ENCODE measurements at places on chromosomes 2 and 18.

GRCh38 chr2:72139471-72139873, 8.2 kb downstream of the CYP26B1 start:
- DNase-seq = no peak

DNA sequence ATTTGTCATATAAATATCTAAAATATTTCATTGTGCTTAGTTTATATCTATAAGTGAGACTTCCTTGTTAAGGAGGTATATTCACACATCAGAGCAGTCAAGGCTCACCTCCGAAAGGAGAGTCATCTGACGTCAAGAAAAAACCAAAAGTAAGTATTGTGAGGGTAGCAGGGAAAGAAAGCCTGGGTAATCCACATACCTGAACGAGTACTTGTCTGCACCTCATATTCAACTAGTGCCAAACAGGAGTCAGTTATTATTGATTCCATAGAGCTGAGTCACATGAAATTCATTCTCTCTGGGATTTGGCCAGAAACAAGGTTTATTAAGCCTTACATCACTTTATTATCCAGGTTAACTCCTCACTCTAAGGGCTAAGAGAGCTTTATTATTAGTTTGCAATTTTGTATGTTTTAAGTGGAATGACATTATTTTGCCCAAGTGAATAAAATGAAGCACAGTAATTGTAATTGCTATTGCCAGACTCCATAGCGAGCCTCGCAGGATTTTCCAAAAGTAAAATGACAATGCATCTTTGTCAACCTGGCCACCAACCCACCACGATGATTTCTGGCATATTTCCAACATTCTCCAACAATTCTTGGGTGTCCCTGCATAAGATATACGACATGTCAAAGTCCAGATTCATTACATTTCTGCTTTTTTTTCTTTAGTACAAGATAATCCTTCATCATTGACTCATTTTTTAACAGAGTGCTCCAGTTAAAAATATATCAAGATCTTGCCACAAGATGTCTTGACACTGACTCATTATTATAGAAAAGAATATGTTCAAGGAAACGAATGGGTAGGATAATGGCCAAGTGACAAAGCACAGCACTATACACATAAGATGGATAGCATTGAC, 1210.4 kb upstream of the ACVR2A start:
- DNase-seq = peak; percentile 69

DNA sequence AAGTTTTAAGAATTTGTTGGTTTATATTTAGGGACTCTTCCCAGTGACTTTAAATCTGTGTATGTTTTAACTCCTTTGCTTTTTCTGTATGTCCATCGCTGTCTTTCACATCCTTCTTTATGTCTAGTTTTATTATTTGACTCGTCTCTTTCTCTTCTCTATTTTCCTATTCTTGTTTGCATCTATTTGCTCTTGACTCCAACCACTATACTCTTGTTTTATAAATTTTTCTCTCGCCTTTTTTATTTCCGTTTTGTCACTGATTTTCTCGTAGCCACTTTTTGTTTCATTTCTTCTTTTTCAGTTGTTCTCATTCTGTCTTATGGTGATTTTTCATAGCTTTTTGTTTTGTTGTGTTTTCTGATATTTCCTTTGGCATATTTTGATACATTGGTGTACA, 170.5 kb upstream of the NETO1 start:
- DNase-seq = no peak

GRCh38 chr2:69490486-69490885, 53.3 kb upstream of the NFU1 start:
- DNase-seq = no peak
